Fibroblast of skin of scalp (primary cell): ENCODE measurements at places on chromosomes 5 and 9.
A peak's percentile ranks its signal among the peaks of the same experiment; 100 is the strongest.

DNA sequence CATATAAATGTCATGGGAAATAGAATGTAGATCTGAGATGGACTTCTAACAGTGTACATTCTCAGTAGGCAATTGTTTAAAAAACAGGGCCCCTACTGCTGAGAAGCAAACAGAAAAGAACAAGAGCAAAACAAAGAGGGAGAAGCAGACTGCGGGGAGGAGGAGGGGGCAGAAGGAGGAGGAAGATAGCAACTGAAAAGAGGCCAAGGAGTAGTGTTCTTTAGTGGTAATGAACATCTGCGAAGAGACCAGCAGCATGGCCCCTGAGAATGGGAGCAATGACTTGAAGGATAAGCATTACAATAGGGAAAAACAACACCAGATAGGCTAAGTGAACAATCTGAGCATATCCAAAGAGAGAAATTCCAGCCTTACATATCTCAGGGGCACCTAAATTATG lies 36.8 kb downstream of the HAPLN1 start:
- no peak for DNase-seq

GRCh38 chr5:149220750-149221149 lies 50.9 kb upstream of the AFAP1L1 start:
- DNase-seq = no peak

- DNase-seq = no peak
Measured at GRCh38 chr9:34566322-34566721, 23.2 kb downstream of the CNTFR start.

- no peak for DNase-seq
Measured at GRCh38 chr9:89469003-89469402, 28.9 kb downstream of the SEMA4D start.

GRCh38 chr5:16406023-16406422 lies 59.6 kb downstream of the ZNF622 start:
- DNase-seq = no peak

- peak; percentile 91 for DNase-seq
Measured at GRCh38 chr5:113059232-113060040, 82.8 kb downstream of the DCP2 start.

- DNase-seq = no peak
Measured at GRCh38 chr5:150043657-150044328, 42.6 kb downstream of the CSF1R start.

- DNase-seq = no peak
Measured at GRCh38 chr9:81517954-81518353, 171.4 kb downstream of the TLE1 start.

GRCh38 chr5:114782869-114783268 lies 386.8 kb downstream of the TRIM36 start:
- DNase-seq = no peak

- DNase-seq = no peak
Measured at GRCh38 chr5:24235946-24236345, 408.8 kb downstream of the CDH10 start.

DNA sequence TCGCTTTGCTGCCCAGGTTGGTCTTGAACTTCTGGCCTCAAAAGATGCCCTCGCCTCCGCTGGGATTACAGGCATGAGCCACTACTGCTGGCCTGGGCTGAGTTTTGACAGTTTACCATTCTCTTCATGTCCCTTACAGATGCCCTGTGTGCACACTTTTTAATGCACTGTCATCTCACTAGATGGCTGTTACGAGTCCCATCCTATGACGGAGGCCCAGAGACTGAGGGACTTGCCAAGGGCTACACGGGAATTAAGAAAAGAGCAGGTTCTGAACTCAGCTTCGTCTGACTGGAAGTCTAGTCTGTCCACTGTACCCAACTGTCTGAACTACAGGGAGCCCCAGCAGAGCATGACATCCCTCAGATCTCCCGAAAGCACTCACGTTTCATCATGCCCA lies 63.9 kb downstream of the ARHGEF37 start:
- no peak for DNase-seq

GRCh38 chr5:106121972-106122605 lies 1548.6 kb downstream of the EFNA5 start:
- no peak for DNase-seq

- DNase-seq = no peak
Measured at GRCh38 chr9:37036371-37036775, 2.3 kb upstream of the PAX5 start.

- DNase-seq = no peak
Measured at GRCh38 chr5:116420540-116420939, 154.1 kb downstream of the SEMA6A start.

- DNase-seq = no peak
Measured at GRCh38 chr9:131255676-131256197, 20.6 kb downstream of the FAM78A start.

- no peak for DNase-seq
Measured at GRCh38 chr9:136784249-136784996, 6.7 kb upstream of the TMEM141 start.
